Fibroblast of skin of scalp (primary cell): ENCODE measurements at places on chromosomes 1 and 21.
A peak's percentile ranks its signal among the peaks of the same experiment; 100 is the strongest.

DNA sequence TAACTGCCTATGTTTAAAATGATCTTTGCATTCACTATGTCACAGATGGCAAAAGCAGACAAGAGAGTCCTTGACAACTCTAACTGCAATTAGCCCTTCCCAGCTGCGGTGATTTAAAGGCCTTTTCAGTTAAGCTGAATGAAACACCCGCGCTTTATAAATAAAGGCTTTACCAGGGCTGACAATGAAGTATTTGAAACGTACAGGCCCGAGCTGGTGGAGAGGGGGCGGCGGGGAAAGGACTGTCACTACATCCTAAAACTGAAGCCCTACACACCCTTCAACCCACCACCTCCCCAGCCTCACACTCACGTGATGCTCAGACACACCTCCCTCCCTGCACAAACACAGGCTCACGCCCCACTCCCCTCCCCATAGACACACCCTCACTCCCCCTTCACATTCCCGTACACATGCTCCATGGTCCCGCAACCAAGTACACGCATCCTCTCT lies 45.5 kb downstream of the GRIK3 start:
- no peak for DNase-seq

DNA sequence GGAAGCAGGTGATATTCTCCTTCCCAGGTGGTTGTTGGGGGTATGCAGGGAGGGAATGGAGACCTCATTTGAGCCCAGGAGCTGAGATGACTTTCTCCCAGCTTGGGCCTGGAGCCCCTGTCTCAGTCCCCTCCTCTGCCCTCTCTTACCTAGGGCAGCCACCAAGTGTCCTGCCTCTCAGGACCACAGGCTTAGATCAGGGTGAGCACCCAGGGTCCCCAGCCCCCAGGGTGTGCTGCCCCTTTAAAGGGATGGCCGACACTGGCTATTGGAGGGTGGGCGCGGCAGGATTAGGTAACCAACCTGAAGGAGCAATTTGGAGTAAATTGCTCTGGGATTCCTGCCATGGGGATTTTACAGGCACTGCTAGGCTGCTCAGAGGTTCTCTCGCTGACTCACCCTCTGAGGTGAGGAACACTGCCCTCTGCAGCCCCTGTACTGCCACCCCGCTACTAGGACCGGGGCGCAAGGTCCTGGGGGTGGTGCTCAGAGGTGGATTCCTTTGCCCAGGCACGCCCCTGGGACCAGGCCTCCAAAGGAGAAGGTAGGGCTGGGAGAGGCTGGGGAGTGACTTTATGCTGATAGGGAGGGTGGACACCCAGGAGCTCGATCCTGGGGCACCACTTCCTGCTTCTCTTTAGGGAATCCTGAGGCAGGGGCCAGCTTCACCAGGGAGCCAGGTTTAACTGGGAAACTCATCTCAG lies 1.5 kb downstream of the RPS6KA1 start:
- peak; percentile 28 for DNase-seq

DNA sequence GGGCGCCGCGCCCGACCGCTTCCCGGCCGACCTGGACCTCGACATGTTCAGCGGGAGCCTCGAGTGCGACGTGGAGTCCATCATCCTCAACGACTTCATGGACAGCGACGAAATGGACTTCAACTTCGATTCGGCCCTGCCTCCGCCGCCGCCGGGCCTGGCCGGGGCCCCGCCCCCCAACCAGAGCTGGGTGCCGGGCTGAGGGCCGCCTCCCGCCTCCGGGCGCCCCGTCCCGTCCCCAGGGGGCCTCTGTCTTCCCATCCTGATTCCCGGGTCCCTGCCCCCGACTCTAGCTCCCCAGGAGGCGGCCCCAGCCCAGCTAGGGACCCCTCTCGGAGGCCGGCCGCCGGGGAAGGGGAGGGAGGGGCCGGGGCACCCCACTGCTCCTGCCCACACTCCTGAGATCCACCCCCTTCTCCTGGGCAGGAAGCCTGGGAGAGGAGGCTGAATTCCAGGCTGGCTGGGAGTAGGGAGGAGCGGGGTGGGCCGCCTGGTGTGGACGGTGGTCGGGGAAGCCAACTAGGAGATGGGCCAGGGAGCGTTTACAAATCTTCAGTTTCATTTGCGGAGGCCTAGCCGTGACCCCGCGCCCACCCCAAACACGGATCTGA lies 21.4 kb downstream of the FOXO6 start:
- peak; percentile 28 for DNase-seq

DNA sequence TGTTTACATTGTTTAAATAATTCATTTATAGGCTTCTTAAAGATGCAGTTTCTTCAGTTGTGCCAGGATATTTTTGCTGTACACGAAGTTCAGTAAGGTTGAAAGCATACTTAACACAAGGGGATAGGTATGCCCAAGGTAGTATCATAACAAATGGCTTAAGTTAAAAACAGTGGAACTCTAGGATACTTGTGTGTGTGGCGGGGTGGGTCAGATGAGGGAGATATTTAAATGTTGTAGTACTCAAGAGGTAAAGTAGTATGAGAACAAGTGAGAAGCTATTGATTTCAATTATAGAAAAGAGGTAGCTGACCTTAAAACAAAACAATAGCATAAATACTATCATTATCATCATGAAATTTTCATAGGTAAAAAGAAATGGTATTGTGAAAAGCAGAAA lies 6.2 kb downstream of the LRRC7 start:
- no peak for DNase-seq

DNA sequence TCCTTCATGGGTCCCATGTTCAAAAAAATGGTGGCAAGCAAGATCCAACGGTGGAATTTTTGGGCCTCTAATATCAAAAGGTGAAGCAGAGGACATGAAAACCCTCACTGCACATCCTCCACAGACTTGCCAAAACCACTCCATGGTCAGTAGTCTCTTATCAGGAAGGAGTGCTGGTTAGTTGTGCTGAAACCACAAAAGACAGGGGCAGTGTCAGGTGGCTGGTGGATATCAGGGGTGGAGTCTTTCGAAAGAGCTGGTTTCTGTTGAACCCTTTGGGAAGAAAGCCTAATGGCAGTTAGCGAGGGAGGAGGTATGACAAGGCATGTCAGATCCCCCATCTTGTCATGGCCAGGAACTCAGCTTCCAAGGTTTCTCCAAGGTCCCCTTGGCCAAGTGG lies 395.9 kb upstream of the CAMK1G start:
- no peak for DNase-seq

- DNase-seq, result no peak
Measured at GRCh38 chr1:93769777-93770176, 88.1 kb upstream of the BCAR3 start.

DNA sequence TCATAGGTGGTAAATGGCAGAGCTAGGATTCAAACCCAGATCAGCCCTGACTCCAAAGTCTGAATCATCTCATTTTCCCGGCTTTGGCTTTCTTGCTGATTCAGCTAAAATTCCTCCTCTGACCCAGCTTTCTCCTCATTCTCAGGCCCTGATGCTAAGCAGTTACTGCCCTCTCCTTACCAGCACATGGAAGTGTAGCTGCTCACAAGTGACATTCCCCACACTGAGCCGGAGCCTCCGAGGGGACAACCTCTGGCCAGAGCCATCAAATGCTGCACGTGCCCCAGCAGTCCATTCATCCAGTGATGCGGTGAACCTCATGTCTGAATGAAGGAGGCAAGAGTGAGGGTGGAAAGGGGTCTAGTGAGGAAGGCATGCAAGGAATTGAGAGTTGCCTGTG lies 11.1 kb downstream of the ITGA10 start:
- DNase-seq, result no peak

DNA sequence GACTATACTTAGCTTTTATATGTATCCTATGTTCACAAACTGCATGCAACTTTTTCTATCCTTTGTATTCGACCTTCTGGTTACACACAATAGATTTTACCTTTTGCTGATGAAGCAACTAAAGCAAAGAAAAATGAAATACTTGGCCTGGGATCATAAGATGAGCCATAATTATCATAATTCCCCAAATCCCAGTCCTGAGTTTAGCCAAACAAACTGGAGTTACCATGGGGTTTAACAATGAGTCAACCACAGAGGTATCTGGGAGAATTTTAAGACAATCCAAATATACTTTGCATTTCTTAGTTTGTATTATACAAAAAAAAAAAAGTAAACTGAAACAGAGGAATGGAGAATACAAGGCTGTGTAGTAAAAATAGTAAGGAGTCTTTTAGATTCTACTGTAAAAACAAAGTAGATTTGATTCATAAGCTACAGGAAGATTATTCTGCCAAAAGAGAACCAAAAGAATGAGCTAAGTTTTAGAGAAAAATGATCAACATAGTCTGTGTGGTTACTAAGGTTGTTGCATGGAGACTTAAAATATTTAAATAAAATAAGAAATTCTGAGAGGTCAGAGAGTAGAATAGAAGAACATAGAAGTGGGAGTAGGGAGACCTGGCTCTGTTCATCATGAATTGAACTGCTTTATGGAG lies 60.4 kb upstream of the GORAB start:
- peak; percentile 85 for DNase-seq

- DNase-seq, result no peak
Measured at GRCh38 chr1:223228931-223229528, 86.0 kb upstream of the TLR5 start.

- peak; percentile 17 for DNase-seq
Measured at GRCh38 chr1:174448974-174449373, 1.2 kb downstream of the GPR52 start.

GRCh38 chr1:195851016-195851601 lies 757.1 kb downstream of the KCNT2 start:
- DNase-seq, result no peak

- no peak for DNase-seq
Measured at GRCh38 chr1:3038571-3039181, 17.4 kb downstream of the ACTRT2 start.

DNA sequence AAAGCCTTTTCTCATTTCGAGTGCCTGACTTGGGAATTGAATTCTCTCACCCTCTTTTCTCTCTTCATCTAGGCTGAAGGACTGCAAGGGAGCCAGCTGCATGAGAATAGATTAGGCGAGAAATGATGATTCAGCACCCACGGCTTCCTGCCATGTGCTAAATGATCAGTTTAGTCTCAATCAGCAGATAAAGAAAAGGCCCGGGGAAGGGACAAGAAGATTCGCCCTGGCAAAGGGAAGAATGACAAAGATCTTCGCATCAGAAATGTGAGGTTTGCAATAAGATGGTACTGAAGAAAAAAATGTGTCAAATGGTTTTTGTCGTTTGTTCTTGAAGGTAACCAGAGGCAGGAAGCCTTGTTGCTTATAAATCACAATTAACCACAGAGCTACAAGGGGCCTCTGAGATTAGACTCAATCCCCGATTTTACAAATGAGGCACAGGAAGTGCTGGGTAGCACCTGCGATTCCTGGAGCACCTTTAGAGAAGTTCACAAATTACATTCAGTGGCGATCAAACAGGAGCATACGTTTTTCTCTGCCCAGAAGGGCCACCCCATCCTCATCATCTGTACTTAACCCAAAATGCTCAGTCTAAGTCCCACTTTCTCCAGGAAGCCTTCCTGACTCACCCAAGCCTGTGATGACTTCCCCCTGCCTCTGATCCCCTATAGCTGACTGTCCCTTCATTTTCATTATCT lies 183.4 kb downstream of the ZNF281 start:
- no peak for DNase-seq

DNA sequence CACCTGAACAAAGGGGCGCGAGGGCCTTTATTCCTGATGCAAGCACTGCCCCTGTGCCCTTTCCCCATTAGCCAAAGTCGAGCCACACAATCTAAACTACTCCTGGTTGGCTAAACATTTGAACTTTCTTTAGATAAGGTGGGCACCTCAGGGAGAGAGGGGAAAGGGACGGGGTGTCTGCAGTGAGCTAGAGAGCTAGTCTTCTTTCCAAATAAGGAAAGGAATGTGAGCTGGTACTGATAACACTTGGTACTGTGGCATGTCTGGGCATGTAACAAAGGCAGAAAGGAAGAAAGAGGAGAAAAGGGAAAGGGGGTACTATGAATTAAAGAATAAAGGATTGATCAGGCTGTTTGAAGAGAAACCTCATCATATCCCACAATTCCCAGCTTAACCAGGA lies 62.8 kb downstream of the OVGP1 start:
- no peak for DNase-seq

DNA sequence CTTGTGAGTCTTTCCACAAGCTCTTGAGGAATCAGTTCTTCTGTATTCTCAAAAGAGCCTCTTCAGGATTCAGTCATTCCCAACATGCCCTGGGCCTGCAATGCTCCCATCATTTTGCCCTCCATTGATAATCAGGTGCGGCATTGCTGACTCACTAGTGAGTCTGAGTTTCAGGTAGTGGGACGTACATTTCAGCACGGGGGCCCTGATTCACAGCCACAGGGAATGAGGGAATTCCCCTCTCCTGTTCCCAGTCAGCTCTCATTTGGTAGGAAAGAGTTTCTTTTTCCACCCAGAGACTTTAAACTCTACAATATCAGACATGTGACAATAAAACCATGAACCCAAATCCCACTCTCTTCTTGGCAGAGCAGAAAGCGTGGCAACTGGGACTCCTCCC lies 3.7 kb upstream of the IRF6 start:
- no peak for DNase-seq

GRCh38 chr1:26761217-26761616 lies 26.5 kb upstream of the PIGV start:
- no peak for DNase-seq

- no peak for DNase-seq
Measured at GRCh38 chr1:245453541-245453940, 298.8 kb downstream of the KIF26B start.

GRCh38 chr1:183021405-183022201 lies 1.6 kb upstream of the LAMC1 start:
- DNase-seq, result no peak

DNA sequence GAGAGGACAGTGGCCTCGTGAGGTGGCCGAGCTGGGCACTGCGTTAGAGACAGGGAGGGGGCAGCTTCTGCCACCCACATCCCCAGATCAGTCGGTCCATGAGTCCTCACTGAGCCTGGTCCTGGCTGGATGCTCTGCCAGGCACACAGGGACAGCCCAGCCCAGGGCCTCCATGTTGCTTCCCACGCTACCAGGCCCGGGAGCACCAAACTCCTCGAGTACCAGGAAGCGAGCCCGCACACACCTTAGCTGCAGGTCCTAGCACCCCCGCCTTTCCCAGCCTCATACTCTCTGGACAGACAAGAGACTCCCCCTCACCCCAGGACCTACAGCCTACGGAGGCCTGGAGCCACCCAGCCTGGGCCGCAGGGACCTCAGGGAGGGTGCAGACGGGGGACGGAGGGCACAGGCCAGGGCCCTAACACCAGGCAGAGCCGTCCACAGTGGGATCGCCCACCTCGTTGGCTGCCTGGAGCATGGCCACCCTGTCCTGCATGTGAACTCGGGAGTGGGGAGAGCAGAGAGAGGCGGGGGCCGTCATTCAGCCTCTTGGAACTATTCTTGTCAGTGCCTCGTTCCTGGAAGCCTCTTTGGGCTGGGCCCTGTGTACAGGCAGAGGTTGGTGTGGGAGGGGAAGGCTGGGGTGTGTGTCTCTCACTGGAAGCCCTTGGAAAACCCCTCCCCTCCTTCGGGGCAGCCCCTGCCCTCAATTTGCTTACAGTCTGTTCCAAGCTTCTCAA lies 90.9 kb upstream of the RUNX3 start:
- DNase-seq, result no peak

- no peak for DNase-seq
Measured at GRCh38 chr1:2251786-2252185, 23.7 kb downstream of the SKI start.
